ENCODE measurements at places on chromosomes 3 and 15.

- no peak for DNase-seq
These were observed 131.0 kb upstream of the NR2E3 start for GRCh38 chr15:71679223-71679792.

DNA sequence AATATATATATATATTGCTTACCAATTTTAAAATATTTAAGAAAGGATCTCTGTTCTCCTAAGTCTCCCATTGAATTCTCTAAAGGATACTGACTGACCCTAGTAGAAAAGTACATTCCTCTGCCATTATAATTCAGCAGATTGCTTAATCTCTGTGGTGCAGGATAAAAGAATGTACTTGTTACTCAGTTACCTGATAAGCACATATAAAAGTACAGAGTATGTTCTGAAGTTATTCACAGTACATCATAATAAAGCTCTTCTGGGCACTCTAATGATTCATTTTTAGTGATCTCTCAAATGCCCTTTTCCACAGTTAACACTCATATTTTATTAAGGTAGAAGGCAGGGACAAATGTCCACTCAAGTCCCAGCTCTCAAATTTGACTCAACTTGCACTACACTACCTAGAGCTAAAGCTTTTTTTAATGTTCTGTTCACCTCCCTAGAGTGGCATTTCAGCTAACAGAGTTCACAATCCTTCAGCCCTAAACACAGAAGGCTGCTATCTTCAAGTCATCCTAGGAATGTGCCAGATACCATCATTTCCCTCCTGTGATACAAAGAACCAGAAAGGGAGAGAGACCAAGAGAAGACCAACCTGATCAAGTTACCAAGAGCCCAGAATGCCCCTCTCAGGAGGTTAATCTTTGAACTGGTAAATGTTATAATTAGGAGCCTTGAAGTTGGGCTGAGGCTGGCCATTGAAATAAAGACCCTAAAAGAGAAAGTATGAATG, 53.3 kb downstream of the MEIS2 start:
- DNase-seq = no peak

DNA sequence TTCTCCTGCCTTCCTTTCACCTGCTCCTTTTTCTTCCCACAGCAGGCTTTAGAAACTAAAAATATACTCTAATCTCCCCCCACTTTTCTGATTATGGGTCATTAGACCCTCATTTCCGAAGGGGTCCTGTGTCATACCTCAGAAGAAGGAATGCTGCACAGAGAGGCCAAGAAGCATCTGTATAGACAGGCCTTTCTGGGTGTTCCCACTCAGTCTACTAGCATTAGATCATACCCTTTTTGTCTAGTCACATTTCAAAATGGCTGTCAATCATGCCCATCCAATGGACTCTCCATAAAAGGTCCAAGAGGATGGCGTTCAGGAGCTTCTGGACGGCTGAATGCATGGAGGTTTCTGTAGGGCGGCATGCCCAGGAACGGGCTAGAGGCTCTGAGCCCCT, 192.2 kb downstream of the SUCLG2 start:
- no peak for DNase-seq

GRCh38 chr15:63417721-63418120, 36.1 kb upstream of the CA12 start:
- DNase-seq = no peak

DNA sequence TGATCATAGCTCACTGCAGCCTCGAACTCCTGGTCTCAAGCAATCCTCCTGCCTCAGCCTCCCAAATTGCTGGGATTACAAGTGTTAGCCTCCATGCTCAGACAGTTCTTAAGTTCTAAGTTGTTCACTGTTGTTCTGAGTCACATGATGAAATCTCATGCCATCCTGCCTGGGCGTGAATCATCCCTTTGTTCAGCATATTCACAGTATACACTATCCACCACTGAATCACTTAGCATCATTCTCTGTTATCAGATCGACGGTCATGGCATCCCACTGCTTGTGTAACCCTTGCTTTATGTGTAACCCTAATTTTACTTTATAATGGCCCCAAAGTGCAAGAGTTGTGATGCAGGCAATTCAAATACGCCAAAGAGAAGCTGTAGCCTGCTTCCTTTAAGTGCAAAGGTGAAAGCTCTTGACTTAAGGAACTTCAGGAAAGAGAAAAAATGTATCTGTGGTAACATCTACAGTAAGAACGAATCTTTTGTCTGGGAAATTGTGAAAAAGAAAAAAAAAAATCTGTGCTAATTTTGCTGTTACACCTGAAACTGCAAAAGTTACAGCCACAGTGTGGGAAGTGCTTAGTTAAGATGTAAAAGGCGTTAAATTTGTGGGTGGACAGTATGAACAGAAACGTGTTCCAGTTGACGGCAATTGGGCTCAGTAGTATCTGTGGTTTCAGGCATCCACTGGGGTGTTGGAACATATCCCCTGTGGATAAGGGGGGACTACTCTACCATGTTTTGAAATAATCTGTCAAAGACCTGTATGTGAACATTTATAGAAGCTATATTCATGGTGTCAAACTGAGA, 80.6 kb downstream of the PCOLCE2 start:
- no peak for DNase-seq

Measured in erythroblast (primary cell).